ENCODE measurements at places on chromosomes 3 and 15. TPM values are rescaled to one million over a fixed set of nuclear protein-coding genes. Genes with fewer than 3 reads are reported as not detected.

GRCh38 chr3:81437683-81438082, 323.8 kb downstream of the GBE1 start:
- no peak for DNase-seq

GRCh38 chr3:40128166-40128565, 181.3 kb upstream of the EIF1B start:
- no peak for DNase-seq

DNA sequence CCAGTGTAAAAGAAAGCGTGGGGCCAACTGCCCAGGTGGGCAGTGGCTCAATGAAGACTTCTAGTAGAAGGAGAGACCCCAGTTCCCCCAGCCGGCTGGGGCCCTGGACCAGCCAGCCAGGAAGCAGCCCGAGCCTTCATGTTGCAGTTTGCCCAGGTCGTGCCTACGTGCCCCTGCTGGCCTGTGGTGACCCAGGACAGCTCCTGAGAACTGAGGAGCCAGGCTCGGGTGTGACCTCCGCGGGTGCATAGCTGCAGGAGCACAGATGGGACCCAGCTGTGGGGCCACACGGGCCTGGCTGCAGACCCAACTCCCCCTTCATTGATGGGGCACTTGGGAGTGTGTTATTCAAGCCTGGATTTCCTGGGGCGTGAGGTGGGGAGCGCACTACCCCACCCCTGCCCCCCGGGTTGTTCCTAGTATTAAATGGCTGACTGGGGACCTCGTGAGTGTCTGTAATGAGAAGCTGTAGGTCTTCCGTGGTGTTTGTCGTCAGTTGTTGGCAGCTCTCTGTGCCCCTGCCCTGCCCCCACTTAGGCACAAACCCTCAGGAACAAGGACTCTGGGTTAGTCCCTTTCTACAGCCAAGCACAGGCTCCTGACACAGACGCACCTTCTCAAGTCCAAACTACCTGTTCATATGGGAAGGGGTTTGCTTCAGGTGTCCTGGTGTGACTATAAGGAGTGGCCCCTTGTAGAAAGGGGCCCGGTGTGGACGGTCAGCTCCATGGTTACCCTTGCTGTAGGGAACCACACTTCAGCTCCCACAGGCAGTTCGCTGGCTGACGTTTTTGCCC, 39.1 kb downstream of the IDH2 start:
- DNase-seq, result no peak

DNA sequence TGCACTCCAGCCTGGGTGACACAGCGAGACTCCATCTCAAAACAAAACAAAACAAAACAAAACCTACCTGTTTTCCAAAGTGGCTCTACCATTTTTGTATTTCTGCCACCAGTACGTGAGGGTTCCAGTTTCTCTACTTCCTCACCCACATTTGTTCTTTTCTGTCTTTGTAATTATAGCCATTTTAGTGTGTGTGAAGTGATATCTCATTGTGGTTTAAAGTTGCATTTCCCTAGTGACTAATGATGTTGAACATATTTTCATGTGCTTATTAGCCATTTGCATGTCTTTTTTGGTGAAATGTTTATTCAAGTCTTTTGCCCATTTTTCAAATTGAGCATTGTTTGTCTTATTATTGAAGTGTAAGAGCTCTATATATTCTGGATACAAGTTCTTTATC, 50.7 kb downstream of the TRA2B start:
- no peak for DNase-seq

GRCh38 chr15:77547801-77548588, 84.7 kb downstream of the LINGO1 start:
- DNase-seq, result no peak

DNA sequence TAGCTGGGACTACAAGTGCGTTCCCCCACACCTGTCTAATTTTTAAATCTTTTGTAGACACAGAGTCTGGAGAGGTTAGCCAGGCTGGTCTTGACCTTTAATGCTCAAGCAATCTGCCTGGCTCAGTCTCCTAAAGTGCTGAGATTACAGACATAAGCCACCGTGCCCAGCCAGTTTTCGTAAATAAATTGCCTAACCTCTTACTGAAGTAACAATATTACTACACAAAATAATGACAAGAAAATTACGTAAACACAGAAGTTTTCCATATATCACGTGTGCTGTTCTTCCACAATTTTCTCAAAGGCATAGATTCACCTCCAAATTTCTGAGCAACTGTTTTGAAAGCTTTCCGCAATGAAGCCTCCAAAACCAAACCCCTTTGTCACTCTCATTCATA, 58.1 kb upstream of the PROK2 start:
- DNase-seq, result no peak

DNA sequence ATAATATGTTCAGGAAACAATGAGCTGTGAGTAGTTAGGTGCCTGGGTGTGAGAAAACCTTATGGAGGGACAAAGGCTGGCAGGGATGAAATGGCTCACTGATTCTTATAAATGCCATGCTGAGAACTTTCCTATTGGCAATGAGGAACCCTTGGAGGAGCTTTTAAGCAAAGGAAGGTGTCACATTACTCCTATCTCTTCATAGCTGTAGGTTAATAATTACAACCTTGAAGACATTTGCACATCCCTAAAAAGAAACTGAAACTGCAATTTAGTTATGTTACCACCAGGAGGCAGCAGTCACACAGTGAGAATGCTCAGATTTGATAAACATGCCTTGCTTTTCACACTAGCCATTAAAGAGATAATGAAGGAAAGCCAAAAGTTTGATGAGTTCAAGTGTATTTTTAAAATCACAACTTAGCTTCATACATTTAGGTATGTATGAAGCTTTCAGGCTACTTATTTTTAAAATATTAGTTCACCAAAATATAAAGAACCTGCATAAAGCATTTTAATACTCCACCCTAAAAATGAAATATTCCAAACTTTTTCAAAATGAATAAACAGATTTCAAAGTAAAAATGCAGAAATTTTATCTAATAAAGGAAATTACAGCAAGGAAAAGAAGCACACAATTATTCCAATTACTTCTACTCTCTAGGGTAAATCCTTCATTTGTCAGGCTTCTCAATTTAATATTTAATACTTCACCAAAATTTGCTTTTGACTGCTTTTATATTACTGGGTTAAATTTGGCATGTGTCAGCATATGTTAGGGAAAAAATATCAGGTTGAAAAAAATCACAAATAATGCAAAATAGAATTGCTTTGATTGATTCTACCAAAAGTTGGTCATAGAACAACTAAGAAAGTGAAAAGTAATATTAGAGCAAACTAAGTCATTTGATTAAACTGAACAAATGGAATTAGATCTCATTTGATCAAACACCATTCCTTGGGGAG, 136.9 kb upstream of the SLC2A2 start:
- DNase-seq, result no peak

- no peak for DNase-seq
Measured at GRCh38 chr3:67937498-67938118, 283.2 kb upstream of the SUCLG2 start.

DNA sequence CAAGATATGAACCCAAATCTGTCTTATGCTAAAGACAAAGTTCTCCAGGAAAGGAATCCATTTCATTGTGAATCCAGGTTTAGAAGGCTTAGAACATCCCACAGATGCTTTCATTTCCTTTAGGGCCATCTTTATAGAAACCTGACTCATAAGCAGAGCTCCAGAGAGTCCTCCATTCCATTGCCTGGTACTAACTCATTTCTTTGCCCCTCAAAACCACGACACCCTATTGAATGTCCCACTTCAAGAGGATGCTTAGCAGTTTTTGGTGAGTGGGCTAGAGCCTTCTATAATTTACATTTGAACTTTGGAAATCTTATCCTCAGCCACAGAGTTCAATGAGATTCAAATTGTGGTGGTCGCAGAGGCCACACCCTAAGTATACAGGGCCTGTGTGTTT, 325.0 kb downstream of the NTRK3 start:
- DNase-seq, result no peak

DNA sequence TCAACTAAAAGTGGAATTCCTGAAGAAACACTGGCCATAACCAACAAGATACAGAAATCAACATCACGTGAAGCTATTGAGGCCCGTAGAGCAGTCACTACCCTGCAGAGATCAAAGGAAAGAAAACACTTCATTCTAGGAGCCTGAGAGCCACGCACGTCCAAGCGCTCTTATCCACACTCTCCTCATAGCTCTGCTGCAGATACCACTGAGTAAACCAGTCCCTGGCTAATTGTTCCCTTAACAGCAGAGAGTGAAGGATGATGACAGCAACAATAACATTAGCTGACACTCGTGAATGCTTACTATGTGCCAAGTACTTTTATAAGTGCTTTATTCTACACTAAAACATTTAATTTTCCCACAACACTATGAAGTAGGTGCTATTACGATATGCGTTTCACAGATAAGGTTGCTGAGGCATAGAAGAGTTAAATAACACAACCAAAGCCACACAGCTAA, 271.0 kb upstream of the GADL1 start:
- DNase-seq, result no peak

DNA sequence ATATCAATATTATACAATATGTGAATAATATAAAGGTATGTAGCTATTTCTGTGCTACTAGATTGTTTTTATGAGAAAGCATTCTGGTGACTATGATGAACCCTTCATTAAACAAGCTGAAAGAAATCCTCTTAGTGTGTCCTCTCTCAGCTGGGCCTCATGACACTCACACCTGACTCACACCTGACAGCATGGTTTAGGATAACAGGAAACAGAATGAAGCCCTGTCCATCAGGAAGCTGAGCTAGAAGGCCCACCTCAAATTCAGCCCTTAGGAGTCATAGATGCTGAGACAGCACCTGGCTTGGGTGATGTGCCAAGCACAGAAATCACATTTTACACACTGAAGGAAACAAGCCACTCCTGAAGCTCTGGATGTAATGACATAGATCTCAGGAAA, 30.8 kb downstream of the CHCHD4 start:
- DNase-seq, result no peak

The SLC12A8 gene
- polyA plus RNA-seq, result 8.4 TPM

The GRK7 gene
- polyA plus RNA-seq, result not detected

The SEMA7A gene
- polyA plus RNA-seq, result 22.7 TPM

The SLC28A2 gene
- polyA plus RNA-seq, result not detected

The PLSCR5 gene
- not detected for polyA plus RNA-seq

The SPATA12 gene
- not detected for polyA plus RNA-seq

The CCPG1 gene
- 33.8 TPM for polyA plus RNA-seq

The PRTG gene
- polyA plus RNA-seq, result 1.1 TPM

The CDHR4 gene
- polyA plus RNA-seq, result not detected
